Right forelimb (tissue), 1 donor: ENCODE measurements at places on chromosomes 12 and 14.

DNA sequence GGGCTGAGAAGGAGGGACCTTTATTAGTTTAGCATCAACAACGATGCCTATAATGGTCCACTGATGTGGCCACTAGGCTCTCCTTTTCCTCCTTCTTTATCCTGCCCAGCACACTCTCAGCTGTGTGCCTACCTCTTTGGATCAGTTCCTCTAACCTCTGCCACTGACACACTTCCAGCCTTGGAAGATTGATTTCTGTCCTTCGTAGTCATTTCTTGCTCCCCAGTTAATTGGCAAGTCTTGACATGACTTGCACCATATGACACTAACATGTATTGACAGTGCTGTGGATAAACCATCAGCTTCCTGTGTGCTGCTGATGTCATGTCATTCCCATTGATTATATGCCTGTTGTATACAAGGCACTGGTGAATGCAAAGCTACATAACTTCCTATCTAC lies 90.2 kb upstream of the PLEKHG7 start:
- no peak for DNase-seq

DNA sequence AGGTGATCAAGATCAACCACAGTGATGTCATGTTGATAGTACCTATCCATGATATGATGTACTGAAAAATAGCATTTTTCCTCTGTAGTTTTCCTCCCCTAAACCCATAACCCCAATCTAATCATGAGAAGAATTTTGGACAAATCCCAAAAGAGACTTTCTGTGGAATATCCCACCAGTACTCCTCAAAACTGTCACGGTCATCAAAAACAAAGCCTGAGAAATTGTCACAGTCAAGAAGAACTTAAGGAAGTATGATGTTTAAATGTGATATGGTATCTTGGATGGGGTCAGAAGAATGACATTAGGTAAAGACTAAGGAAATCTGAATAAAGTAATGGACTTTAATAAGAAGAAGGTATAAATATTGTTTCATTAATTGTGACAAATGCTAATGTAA lies 248.8 kb downstream of the RMST start:
- no peak for DNase-seq

DNA sequence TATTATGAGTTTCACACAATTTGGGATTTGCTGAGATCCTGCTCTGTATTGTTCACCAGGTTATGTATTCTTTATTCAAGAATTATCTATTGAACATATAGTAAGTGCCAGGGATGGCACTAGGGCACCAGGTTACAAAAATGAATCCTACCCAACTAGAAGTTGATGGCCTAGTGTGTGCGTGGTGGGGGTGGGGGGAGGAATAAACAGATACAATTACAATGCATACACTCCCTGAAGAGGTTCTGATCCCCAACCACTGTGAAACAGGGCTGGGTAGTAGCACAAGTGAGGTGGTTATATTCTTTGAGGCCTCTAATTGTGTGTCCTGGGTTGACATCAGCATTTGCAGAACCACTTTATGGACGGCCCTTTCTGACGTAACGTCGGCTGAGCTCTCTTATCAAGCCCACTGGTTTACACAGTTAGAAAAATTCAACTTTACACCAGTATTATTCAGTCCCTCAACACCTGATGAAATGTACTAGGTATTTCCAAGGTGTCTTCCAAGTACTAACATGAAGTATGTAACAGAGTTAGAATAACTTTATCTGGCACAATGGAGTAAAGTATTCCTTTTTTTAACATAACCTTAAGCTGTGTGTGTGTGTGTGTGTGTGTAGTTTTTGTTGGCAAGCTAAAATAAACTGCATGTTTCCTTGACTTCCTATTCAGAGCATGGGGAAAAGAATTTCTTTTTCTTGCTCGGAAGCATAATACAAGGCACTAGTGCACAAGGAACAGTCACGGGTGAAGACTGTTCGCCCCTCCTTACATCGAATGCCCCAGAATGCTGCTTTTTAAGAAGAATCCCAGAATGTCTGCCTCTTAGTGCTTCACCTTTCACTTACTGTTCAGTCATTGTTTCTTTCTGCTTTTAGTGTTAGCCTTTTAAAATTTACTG lies 8.1 kb upstream of the GLRX5 start:
- no peak for DNase-seq

DNA sequence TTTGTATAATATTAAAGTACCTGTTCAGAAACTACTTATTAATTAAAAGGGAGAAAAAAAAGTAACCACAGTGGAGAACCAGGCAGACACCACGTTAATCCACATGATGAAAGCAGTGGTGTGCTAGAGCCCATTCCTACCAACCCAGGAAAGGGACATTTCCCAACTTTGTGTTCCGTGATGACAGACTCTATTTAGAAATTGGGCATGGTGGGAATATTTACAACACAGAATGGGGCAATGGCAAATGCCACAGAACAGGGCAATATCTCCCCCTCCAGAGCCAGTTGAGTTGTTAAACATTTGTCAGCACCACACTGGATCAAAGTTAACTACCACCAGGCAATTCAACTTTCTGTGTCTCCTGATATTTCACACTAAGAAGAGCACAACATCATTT lies 1.2 kb upstream of the HIGD1C start:
- no peak for DNase-seq

DNA sequence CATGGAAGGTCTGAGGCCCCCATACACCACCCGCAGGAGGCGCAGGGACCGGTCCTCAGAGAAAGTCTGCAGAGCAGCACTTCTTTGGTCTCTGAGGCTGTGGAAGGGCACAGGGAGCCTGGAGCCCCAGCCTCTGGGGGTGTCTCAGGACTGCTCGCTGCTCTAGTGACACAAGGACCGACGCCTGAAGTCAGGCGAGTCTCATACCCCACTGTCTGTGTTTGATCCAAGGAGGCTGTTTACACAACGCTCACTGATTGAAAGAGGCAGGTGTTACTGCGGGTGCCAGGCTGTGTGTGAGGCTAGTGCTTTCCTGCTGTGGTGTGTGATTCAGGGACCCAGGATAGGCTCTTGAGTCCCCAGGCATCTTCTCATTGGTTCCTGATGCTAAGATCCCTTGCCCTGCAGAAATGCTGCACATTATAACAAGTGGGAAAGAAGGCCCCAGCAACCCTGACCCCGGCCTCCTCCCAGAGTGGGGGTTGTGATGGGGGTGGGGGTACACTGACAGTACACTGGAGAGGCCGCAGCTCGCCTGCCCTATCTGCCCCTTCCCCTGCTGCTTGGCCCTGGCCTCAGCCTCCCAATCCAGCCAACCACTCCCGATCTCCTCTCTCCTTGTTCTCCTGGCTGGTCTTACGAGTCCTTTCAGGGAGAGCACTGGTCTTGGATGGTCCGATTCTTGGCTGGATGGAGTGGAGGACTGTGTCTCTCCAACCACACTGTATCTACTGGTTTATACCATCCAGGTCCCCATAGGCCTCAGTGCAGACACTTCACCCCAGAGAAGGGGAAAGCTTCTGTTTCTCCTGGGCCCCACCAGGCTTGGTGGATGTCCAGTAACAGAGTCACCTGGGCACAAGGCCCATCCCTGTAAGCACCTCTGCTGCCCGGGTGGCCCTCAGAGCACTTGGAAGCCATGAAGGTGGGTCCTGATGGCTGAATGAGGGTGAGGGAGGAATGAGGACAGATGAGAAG lies 6.6 kb downstream of the CACNA2D4 start:
- DNase-seq: peak; percentile 43

DNA sequence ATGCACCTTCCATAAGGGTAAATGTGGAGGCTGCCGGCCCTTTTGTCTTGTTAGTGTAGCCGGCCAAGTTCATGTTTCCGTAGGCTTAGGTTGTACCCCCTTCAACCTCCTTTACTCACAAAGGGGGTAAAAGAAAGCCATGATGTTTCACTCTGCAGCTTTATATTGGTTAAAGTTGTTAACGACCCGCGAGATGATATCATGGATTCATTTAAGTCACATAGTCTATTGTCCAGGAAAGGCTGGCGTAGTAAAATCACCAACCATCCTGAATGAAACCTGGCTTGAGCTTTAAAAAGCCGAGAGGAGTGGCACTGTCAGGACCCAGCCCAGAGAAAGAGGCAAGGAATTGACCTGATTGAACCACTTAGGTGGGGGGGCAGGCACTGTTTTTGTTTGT lies 1.3 kb downstream of the UNG start:
- no peak for DNase-seq

GRCh38 chr12:53538209-53538689 lies 31.0 kb upstream of the NPFF start:
- no peak for DNase-seq

DNA sequence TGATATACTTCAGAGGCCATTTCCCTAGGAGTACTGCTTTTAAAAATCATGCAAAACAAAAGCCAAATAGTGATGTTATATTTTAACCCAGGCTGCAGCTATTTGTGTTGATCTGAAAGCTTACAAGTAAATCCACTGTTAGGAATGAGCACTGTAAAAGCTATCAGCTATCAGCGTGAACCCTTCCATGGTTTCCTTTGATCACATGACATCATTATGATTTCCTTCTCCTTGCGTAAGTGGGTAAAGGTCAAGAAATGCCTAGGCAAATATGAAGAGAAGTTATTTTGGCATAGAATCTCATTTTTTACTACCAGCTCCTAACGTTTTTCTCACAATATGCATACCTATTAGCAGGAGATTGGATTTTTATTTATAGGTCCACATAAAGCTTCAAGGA lies 48.6 kb upstream of the CATSPERB start:
- DNase-seq: no peak

GRCh38 chr14:95057851-95058250 lies 99.5 kb downstream of the DICER1 start:
- no peak for DNase-seq

GRCh38 chr12:754851-755562 lies 2.6 kb downstream of the WNK1 start:
- no peak for DNase-seq

DNA sequence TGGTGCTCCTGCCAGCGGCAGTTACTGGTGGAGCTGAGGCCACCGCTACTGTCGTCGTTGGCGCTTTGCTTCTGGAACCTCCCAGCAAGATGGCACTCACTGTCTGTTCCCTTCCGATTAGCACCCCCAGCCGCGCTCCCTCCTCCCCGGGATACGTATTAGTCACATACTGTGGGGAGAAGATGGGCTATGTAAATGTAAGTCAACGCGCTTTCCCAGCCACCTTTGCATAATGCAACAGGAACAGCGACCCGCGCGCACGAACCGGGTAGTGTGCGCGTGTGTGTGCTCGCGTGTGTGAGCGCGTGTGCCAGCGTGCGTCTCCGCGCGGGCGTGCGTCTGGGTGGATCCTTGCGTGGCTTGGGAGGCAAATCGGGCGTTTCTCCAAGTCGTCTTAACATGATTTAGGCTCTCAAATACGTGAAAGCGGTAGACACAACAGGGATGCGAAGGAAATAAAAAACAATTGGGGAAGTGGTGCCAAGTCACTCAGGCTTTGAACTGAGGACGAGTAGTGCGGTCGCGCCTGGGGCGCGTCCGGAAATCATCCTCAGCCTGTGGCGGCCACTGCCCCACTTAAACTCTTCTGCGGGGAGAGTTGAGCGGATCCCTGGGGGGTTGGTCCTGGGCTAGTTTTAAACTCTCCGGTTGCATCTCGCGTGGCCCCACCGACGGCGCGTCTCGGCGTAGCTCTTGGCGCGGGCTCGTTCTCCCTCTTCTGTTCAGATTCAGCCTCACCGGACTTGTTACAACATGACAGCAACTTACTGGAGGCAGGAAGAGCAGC lies 1.8 kb downstream of the FLRT2 start:
- peak; percentile 90 for DNase-seq

DNA sequence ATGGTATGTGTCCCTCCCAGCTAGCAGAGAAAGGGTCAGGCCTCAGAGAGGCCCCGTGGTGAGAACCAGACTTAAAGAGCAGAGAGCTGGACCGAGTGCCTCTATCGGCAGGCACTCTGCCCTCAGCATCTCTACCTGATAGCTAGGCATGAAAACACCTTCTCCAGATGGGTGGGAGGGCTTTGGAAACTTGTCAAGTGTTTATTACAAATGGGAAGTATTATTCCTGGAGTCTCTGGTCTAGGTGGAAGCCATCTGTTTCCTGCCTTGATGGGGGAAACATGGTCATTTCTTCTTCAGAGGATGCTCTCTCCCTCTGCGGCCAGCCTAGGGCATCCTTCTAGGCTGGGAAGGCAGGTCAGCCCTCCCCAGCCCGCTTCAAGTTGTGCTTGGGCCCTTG lies 2.3 kb downstream of the TMEM63C start:
- DNase-seq: no peak

DNA sequence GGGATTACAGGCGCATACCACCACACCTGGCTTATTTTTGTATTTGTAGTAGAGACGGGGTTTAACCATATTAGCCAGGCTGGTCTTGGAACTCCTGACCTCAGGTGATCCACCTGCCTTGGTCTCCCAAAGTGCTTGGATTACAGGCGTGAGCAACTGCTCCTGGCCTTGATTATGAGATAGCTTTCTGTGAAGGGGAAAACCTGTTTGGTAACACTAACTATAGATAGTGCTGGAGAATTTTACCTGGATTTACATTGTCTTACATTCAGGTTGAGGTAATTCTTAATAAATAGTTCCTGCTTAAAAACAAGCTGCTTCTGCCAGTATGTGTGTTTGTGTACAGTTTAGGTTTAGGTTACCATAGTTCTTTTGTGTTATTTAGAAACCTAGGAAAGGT lies 77.1 kb downstream of the MON2 start:
- DNase-seq: no peak

GRCh38 chr12:12896260-12896659 lies 4.9 kb downstream of the GPRC5A start:
- DNase-seq: no peak

GRCh38 chr12:450438-450837 lies 9.3 kb upstream of the B4GALNT3 start:
- no peak for DNase-seq

DNA sequence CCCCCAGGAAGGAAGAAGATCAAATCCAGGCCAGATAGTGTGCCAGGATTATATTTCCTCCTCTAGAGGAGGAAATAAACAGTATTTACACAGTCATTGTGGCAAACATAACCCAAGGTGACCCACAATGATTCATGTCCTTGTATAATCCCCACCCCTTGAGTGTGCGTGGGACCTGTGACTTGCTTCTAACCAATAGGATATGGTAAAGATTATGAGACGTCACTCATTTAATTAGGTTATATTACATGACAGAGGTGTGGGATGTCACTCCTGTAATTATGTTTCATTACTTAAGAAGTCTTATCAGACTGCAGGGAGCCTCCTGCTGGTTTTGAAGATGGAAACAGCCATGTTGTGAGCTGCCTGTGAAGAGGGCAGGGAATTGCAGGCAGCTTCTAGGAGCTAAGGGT lies 12.2 kb upstream of the CATSPERB start:
- no peak for DNase-seq

DNA sequence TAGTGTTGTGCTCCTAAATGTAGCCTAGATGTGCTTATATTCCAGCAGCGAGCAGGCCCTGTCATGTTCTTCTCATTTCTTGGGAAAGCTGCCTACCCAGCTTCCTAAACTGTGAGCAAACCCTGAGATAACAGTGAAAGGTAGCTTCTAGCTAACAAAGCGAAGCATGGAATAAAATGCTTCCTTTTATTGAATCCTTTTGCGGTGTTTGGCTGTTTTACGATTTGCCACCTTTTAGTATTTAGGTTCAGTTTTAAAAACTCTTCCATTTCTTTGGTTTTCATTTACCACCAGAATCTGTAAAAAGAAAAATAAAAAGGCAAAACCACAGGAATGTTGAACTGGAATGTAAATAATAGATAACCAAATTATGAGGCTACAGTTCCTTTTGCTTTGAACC lies 5.0 kb upstream of the PKP2 start:
- no peak for DNase-seq

GRCh38 chr14:82861313-82861712 lies 1327.7 kb upstream of the SEL1L start:
- no peak for DNase-seq
